ENCODE measurements at places on chromosomes 4 and X. TPM values are rescaled to one million over a fixed set of nuclear protein-coding genes. Genes with fewer than 3 reads are reported as not detected.

Gene PDE6B
- total RNA-seq: 15.0 TPM

Gene DCAF8L2
- not detected for total RNA-seq

Gene SPACA5
- not detected for total RNA-seq

Gene LRCH2
- not detected for total RNA-seq

Gene DDIT4L
- not detected for total RNA-seq

Gene NPNT
- not detected for total RNA-seq

Gene MAGEE1
- 3.3 TPM for total RNA-seq

Gene HPSE
- total RNA-seq: 1.5 TPM

Gene XG
- not detected for total RNA-seq

Gene MTTP
- total RNA-seq: 0.27 TPM

Gene CACNA1F
- 3.0 TPM for total RNA-seq

Gene MAGEA2
- not detected for total RNA-seq

All from activated B cell treated with CpG ODN at 0.5 μM for 24 hours (primary cell).